ENCODE measurements at places on chromosomes 4 and X.

DNA sequence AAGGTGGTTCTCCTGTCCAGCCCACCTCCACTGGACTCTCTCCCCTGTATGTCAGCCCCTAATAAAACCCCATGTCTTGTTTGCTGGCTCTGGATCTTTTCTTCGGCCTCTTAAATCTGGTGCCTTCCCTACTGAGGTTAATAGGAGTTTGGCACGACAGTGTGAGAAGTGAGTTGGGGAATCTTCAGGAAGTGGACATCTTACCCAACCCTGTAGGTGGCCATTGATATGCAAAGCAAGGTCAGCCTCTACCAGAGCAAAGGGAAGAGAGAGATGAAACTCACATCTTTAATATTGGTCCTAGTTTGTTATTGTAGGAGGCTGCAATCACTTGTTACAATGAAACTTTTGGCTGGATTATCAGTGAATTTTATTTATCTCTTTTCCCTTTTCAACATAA is 111.7 kb downstream of the CHRDL1 start:
- no peak for DNase-seq

- DNase-seq, result no peak
Measured at GRCh38 chr4:2424581-2424980, 5.8 kb downstream of the CFAP99 start.

DNA sequence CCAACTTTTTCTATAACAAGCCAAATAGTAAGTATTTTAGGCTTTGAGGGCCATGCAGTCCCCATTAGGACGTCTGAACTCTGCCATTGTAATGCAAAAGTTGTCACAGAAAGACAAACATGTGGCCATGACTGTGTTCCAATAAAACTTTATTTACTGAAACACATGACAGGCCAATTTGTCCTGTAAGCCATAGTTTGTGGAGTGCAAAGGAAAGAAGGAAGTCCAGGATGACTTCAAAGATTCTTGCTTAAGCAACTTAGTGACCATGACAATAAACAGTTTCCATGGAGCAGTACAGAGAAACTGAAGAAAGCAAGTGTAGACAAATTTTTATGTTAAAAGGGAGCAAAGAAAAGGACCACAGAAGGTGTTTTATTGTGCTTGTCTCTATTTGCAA is 35.0 kb upstream of the MYOZ2 start:
- no peak for DNase-seq

DNA sequence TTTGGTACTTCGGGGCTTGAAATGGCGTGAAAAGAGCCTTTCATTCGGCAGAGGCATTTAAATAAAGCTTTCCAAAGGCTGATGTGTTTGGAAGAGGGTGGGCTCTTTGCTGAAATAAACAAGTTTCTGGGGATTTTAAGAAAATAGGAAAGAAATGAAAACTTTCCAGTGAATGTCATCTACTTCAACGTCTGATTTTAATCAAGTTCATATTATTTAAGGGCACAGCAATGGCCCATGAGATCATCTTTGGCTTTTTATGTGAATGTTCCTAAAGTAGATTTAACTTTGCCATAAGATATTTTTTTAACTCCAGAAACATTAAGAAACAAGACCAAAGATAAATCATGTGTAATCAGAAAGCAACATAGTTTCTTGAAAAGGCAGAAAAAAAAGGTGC is 69.8 kb upstream of the TTC29 start:
- DNase-seq, result no peak

DNA sequence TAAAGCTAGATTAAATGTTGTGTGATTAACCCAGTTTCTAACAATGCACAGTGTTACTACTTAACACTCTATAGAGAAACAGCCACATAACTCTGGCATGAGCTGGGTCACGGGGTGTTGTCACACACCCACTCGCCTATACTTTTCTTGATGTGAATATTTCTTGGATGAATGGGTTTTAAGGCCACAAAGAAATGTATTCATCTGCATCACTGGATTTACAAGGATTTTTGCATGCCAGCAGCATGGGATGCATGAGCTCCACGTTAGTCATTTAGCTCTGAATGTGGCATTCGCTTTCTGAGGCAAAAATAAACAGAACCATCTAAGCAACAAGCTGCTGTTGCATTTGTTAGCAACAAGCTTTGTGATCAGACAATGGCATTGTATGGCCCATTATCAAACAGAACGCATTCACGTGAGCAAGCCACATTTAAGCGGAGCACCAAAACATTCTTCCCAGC is 89.7 kb downstream of the LRP2BP start:
- no peak for DNase-seq

- DNase-seq, result no peak
Measured at GRCh38 chr4:88713782-88714181, 16.2 kb upstream of the NAP1L5 start.

DNA sequence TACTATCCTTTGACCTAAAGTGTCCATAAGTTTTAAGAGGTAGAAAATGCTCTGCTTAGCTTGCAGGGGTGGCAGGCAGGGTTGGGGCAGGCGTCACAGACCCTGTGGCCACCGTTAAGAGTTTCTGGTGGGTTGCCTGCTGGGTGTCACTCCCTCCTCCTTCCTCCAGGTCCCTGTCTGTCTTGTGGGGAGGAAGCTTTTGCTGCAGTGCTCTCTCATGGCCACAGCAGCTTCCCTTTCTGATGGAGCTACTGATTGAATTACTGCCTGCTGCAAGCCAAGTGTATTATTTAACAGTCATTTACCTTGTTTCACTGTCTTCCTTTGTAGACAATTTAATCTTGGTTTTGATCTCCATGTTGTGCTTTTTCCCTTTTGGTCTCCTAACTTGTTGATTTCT is 384.6 kb downstream of the IDS start:
- no peak for DNase-seq

- no peak for DNase-seq
Measured at GRCh38 chrX:17802756-17803155, 58.3 kb downstream of the RAI2 start.

DNA sequence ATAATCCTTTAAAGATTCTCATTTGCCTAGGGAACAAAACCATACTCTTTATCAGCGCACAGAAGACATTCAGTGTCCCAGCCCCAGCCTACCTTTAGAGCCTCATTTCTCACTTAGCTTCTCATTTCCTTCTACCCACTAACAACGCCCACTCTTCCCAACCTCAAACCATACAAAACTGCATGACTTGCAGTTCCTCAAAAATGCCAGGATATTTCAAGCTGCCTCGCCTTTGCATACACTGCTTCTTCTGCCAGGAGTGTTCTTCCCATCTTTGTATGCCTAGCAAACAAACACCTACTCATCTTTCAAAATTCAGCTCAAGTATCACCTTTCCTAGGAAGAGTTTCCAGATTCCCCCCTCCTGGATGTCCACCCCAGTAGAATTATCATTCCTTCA is 129.9 kb upstream of the ADGRL3 start:
- no peak for DNase-seq

- DNase-seq, result no peak
Measured at GRCh38 chr4:98828801-98829200, 100.1 kb downstream of the EIF4E start.

DNA sequence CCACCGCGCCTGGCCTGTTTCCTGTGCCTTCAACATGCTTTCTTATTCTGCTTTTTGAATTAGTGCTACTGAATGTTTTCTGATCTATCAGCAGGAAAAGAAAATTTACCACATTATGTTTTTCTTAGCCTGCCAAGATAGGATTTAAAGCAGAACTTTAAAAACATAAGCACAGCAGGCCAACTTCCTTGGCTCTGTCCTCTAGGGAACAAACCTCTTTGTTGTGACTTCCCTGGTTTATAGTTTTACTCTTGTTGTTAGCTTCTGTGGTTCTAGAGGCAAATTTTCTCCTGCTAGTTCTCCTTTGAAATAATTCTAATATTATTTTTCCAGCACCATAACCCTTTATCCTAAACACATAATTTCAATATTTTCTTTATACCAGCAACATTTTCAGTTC is 605.1 kb downstream of the ADGRL3 start:
- DNase-seq, result no peak

DNA sequence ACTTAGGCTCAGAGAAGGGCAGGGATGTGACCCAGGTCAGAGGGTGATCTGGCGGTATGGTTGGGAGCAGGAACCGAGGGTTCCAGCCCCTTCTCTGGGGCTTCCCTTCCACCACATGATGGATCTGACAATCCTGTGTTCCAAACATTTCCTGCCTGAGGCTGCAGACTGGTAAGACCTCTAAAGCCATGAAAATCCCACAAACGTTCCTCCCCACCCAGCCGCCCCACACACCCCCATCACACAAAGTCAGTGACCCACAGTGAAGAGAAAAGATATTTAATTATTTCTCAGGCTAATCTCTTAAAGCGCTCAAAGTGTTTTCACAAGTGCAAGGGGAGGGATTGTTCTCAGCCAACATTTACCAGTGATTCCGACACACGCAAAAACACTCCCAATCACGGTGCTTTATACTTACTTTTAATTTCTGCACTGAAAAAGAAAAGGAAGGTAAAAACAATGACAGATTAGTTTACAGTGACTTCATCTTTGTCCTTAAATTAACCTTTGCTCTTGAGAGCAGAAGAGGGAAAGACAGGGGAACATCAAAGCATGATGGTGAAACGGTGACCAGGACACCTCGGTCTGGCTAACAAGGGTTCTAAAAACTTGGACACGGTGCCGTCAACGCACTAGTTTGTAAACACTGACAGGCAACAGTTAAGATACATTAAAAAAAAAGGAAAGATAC is 42.4 kb downstream of the WDR1 start:
- DNase-seq, result no peak

DNA sequence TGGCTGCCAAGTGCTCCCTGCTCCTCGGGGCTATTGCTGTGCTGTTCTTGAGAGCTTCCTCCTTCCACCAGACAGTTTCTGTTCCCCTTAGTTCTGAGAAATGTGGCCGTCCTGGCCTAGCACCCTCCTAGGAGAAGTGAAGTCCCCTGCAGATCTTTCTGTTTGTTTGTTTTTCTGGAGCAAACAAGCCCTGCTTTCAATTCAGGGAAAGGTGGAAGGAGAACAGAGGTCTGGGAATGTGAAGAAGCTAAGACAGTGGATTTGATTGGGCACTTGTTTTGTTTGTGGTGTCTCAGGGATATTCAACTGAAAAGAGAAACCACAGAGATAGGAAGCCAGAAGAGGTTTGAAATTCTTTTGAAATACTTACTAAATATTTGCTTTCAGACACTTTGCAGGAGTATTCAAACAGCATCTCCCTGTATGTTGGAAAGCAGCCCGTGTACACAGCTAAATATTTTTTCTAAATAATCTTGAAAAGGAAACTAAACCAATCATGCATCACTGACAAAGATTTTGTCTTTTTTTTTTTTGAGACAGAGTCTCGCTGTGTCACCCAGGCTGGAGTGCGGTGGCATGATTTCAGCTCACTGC is 36.5 kb upstream of the PPM1K start:
- DNase-seq, result no peak

DNA sequence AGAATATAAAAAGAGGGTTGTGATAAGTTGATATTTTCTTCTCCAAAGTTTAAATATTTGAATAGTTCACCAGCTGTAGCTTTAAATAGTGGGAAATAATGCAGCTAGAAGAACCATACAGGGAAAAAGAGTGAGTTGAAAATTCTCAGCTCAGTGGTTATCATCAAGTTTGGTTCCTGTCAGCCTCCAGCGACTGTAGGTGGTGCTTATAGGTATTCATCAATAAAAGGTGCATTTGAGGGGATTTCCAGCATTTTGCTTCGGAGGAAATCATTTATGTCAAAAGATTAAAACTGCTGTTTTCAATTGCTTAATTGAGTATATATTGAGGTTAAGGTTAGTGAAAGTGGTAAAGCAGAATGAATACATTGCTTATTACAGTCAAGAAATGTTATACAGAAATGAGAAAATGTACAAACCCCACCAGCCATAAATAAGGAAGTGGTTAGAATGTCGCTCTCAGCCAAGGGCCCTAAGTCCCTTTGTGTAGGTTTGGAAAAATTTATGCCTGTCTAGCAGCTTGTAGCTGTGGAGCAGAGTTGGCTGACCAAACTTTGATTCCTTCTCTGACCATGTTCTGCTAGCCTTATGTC is 532.9 kb upstream of the FTHL17 start:
- no peak for DNase-seq

DNA sequence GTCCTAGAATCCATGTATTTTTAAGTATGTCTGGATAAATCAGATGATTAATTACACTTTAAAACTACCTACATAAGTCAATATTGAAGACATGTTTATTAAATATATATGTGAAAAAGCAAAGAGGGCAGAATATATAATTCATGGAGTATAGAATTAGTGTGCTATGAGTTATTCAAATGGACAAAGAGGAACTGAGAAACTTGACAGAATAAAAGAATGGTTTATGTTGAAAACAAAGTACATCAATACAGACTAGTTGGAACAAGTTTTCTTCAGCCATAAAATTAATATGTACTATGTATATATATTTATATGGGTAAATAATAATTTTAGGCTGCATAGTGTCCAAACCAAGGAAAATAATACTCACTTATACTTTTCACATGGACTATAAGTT is 173.5 kb downstream of the NPFFR2 start:
- no peak for DNase-seq

- no peak for DNase-seq
Measured at GRCh38 chr4:120918788-120919187, 3.7 kb downstream of the PRDM5 start.

DNA sequence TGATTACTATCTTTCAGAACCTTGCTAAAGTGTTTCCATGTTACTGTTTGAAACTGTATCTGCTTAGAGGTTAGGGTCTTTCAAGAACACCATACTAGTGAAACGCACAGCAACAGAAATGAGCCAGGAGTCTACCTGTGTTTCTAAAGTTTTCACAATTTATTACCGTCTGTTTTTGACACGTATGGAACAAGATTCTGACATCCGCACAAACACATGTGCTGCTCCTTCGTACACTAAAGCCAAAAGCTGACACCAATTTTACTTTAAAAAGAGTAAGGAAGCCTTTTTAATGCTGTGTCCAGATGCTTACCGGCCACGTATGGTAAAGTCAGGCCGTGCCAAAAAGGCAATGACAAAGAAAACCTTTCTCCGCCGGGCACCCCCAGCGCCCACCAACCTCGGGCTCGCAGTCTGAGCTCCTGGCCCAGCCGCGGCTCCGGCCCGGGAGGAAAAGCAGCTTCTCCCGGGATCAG is 532 bp downstream of the RPS4X start:
- no peak for DNase-seq

- DNase-seq, result peak; percentile 62
Measured at GRCh38 chr4:64158648-64159326, 250.5 kb downstream of the TECRL start.

DNA sequence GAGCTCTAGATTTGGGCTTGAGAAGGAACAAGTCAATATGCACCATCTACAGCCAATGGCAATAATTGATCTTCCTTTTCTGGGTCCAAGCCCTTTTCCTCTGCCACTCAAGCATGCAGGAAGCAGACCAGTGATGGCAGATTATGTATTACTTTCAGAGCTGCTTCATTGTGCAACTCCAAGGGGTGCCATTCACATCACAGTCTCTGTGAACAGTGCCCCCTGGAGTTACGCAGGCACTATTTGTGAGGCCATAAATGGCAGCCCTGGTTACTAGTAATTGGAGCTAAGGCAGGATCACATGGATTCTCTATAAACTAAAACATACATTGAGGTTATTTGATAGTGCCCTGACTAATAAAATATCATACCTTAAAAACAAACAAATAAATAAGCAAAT is 313.4 kb upstream of the SLC7A11 start:
- no peak for DNase-seq

- DNase-seq, result no peak
Measured at GRCh38 chrX:10030570-10030969, 63.4 kb downstream of the CLDN34 start.

- no peak for DNase-seq
Measured at GRCh38 chr4:67051000-67051789, 494.1 kb downstream of the CENPC start.

- no peak for DNase-seq
Measured at GRCh38 chr4:13498469-13498868, 14.3 kb upstream of the RAB28 start.

GRCh38 chr4:18033111-18034085 is 11.8 kb upstream of the LCORL start:
- DNase-seq, result no peak

GRCh38 chr4:78592088-78592783 is 40.7 kb downstream of the ANXA3 start:
- no peak for DNase-seq
